ENCODE measurements at places on chromosomes 6 and 20.

DNA sequence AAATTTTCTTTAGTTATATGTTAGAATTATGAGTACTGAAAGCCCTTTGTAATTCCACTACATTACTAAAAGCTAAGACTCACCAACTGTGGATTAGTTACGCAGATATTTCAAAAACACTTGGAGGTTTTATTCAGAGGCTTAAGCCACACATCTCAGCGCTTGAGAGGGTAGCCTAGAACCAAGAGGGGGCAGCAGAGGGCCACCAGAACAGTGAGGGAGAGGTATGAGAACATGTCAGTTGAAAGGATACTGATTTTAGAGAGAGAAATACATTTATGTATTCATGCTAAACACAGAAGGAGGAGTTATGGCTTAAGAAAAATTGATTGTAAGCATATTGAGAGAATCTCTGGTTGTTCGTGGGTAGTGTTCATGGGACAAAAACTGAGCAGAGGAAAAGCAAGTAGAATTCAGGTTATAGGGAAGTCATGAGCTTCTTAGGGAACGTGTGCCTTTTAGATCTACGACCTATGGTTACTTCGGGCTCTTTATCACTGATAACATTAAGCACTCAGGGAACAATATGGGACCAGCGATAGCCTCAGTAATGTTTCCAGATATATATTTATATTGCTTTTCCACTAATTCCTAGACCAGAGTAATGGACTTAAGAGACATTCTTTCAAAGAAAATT lies 20.4 kb upstream of the SERINC1 start:
- DNase-seq: peak; percentile 73

DNA sequence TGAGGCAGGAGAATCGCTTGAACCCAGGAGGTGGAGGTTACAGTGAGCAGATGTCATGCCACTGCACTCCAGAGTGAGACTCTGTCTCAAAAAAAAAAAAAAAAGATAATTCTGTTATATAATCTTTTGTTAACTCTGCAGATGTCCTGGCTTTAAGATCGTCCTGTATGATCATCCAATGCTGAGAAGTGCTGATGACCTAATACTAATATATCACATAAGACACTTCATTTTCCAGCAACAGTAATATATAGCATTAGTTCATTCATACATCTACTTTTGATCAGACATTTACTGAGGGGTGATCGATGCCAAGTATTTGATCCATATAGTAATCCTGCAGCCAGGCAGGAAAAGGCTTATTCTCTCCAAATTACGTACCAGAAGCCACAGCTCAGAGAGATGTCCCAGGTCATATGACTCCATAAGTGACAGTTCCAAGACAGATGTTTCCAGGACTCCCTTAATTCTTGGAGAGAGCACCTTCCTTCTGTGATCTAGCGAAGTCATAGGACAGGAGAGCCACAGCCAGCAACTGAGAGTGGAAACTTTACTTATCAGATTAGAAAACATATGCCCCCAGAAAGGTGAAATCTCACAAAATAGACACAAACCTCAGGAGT lies 60.7 kb downstream of the SHLD1 start:
- DNase-seq: no peak

- no peak for DNase-seq
Observed at GRCh38 chr20:12916699-12917098, 92.1 kb upstream of the SPTLC3 start.

DNA sequence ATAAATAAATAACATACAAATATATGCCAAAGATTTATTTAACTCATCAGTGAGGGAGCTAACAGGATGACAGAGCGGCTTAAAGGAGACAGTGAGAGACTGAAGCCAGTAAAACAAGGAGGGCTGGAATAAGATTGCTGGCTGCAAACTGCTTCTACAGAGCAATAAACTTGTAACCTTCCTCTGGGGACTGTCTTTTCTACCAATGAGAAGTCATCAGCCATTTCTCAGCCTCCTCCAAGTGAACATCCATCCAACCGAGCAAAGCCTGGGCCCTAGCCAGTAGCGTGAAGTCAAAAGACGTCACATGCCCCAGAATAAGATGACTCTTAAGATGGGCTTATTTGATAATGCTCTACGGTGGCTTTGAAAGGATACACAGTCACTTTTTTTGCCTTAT lies 42.5 kb downstream of the CPXM1 start:
- DNase-seq: no peak

DNA sequence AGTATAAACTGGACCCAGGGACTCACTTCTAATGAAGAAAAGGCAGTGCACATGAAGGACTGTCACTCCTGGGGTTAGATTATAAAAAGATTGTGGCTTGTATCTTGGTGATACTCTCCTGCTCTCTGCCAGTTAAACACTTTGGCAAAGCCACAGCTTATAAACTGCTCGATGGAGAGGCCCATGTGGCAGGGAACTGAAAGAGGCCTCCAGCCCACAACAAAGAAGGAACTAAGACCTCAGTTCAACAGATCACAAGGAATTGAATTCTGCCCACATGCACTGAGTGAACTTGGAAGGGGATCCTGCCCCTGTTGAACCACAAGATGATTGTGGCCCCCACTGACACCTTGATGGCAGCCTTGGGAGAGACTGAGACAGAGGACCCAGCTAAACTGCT lies 363.8 kb downstream of the CBLN4 start:
- no peak for DNase-seq

- DNase-seq: no peak
Observed at GRCh38 chr20:43320536-43320935, 130.8 kb upstream of the PTPRT start.

DNA sequence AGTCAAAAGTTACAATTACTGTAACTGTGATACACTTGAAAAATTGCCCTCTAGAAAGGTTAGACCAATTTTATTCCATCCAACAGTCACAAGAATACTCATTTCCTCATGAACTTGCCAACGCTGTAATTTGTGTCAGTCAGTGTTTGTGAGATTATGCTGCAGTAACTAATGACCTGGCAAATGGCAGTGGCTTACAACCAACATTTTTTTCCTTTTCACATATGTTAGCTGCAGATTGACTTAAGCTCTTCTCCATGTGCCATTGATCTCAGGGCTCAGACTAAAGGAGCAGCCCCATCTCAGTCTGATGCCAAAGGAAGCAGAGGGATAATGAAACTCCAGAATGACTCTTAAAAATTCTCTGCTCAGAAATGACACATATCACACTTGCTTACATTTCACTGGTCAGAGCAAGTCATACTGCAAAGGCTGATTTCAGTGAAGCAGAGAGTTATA lies 92.3 kb upstream of the ELOVL5 start:
- DNase-seq: no peak

GRCh38 chr6:106005954-106006353 lies 80.2 kb upstream of the PRDM1 start:
- DNase-seq: no peak

- DNase-seq: no peak
Observed at GRCh38 chr6:154276810-154277628, 79.6 kb downstream of the IPCEF1 start.

DNA sequence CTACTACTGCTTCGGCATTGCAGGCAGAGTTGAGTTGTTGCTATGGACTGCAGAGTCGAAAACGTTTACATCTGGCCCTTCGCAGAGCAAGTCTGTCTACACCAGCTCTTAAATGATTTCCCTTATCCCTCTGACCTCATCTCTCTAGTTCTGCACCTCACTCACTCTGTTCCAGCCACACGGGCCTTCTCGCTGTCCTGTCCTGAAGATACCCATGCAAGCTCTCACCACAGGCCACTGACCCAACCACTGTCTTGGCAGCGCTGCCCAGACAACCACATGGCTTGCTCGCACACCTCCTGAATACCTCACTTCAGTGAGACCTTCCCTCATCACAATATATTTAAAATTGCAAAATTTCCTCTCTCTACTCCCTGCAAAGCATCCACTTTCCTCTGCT lies 31.4 kb downstream of the B4GALT5 start:
- DNase-seq: no peak

- no peak for DNase-seq
Observed at GRCh38 chr6:53834132-53834531, 39.3 kb downstream of the LRRC1 start.

GRCh38 chr6:104750449-104750848 lies 109.3 kb downstream of the HACE1 start:
- DNase-seq: no peak

DNA sequence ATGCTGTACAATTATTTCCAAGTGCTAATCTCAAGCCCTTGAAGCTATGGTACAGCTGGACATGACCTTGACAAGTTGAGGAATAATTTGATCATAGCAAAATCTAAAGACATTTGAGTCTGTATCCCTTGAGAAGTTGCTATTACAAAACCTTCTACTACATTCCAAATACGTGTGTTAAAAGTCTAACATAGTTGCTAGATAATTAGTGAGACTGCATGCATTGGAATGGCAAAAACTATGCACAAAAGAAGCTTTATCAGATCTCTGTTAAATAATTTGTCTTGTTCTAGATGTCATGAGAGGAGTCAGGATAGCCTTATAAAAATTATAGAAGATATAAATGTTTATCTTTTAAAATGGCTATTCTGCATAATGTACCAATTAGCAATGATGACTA lies 127.8 kb downstream of the GJA1 start:
- DNase-seq: no peak

- no peak for DNase-seq
Observed at GRCh38 chr20:34579979-34580940, 21.7 kb downstream of the MAP1LC3A start.

GRCh38 chr20:61799928-61800327 lies 265.8 kb downstream of the TAF4 start:
- no peak for DNase-seq

- DNase-seq: no peak
Observed at GRCh38 chr6:47964969-47965368, 146.0 kb downstream of the PTCHD4 start.

- no peak for DNase-seq
Observed at GRCh38 chr6:40778196-40778595, 191.0 kb upstream of the LRFN2 start.

DNA sequence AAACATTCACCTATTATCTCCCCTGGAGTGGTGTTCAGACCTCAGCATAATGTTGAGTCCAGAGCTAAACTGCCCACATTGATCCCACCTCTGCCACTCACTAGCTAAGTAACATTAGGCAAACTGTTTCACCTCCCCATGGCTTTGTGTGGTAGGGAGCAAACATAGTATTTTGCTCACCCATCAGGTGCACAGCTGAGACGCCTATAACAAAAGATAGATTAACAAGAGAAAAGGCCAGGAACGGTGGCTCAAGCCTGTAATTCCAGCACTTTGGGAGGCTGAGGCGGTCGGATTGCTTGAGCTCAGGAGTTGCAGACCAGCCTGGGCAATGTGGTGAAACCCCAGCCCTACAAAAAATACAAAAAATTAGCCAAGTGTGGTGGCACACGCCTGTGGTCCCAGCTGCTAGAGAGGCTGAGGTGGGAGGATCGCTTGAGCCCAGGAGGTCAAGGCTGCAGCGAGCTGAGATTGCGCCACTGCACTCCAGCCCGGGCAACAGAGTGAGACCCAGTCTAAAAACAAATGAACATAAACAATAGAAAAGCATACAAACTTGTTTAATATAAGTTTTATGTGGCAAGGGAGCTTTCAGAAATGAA lies 91.6 kb downstream of the MAP3K7 start:
- DNase-seq: no peak

- no peak for DNase-seq
Observed at GRCh38 chr6:105645958-105646357, 243.1 kb upstream of the PREP start.

- DNase-seq: no peak
Observed at GRCh38 chr20:16781496-16781895, 33.3 kb downstream of the OTOR start.

DNA sequence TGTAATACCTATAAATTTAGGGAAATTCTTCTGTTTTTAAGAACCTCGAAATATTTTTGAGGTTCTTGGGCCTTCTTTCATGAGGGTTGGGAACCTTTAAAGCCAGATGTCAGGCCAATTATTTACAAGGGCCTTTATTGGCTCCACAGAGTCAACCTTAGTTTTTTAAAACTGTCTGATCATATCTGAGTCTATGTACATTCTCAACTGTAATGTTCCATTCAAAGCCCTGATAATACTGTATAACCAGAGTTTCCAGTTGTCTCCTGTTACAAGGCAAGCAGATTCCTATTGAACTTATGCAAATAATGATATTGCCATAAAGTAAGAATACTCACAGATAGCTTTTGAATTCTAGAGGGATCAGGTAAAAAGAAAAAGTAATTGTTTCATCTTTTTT lies 545.5 kb downstream of the EPM2A start:
- no peak for DNase-seq

DNA sequence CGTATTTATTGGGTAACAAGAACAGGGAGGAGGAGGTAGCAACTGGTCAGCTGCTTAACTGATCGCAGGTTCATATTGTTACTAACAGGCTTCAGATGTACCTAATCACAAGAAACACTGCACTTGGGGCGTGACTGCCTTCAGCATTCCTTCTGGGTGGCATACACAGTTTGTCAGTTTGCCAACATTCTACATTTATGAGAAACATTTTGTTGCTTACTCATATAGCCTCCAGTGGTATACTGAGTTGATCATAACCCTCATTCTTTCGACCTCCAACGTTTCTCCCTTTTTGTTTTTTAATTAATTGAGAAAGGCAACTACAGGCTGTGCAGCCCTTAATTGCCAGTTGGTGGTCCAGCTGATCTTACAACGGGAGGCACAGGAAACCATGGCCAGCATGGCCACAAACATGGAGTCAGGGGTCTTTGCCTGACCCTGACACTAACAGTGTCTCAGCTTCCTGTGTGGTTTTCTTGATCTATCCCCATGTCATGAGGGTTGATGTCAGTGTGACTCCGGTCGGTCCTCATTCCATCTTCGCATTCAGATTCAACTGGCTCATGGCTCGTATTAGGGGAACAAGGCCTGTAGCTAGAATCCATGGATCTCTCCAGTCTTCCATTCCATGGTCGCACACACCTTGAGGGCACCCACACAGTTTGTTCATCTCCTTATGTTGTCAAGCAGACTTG lies 9.4 kb downstream of the EPB41L2 start:
- no peak for DNase-seq

- no peak for DNase-seq
Observed at GRCh38 chr6:53441761-53442160, 93.0 kb upstream of the ELOVL5 start.

DNA sequence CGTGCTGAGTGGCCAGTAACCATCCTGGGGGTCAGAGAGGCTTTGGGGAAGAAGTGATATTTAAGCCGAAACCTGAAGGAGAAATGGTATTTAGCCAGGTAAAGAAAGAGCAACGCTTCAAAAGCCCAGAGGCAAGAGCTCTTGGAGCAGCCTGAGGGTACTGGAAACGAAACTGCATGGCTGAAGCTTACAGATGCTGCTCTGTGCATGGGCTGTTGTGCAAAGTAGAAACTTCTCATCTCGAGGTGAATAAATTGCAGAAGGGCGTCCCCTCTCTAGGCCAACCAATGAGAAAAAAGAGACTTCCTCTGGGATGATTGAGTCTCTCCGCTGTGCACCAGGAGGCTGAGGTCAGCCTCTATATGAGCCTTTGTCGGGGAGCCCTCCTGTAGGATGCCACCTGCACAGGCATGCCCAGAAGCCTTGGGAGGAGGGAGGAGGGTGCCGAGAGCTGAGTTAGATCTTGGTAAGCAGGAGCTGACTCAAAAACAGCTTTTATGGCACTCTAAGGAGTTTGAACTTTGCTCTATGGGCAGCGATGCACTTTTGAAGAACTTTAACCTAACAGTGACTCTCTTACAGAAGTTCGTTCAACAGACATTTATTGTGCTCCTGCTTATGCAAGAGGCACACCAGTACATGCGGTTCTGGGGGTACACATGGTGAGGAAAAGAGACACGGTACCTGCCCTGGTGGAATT lies 61.6 kb upstream of the EDN1 start:
- DNase-seq: no peak

GRCh38 chr20:4782378-4782772 lies 60.7 kb downstream of the PRND start:
- DNase-seq: no peak
